CD4-positive, alpha-beta T cell treated with Interleukin-15 for 4 hours (primary cell): ENCODE measurements at places on chromosomes 13 and 19.

DNA sequence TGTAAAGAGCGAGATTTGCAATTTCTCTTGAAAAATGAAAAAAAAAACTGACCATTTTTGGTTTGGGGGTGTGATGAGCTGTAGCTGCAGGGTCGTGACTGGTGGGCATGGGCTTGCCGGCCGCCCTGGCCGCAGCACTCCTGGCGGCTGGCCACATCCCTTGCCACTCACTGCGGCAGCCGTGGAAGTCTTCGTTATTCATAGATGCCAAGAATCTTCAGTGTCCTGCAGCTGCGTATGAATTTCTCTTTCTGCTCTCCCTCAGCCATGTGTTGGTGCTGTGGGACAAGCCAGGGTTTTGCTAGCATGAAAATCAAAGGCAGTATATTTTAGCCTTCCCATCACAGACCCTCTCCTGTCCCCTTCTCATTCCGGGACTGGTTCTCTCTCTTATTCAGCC is 151.7 kb upstream of the TSHZ3 start:
- DNase-seq, result no peak

DNA sequence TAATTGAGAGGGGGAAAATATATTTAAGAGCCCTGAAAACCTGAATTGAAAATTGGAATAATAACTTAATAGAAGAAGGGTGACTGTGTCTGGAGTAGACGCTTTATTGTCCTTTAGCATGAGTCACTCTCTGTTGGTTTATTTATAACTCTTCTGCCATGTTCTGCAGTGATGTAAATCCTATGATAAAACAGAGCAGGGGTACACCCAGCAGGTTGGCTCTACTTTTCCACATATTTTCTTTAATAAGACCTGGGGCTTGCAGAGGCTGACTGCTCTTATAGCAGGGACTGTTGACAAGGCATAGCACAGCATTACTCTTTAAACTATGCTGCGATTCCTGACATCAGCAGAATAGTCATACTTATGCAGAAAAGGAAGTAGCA is 389.9 kb upstream of the PCDH9 start:
- no peak for DNase-seq

DNA sequence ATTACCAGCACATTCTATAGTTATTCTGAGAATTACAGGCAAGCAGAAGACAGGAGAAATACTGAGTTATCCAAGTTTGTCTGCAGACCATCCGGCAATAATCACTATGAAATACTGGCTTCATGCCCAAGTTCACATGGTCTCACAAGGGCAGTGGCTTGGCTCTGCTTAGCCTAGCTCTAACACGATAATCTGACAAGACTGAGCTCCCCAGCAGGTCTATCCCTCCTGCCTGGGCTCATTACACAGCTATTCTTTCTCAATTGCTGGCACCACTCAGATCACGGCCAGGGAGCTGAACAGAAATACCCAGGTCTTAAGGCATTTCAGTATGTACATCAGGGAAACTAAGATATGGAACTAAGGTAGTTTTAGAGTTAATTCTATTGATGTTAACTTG is 361.6 kb upstream of the PCDH20 start:
- DNase-seq, result no peak

DNA sequence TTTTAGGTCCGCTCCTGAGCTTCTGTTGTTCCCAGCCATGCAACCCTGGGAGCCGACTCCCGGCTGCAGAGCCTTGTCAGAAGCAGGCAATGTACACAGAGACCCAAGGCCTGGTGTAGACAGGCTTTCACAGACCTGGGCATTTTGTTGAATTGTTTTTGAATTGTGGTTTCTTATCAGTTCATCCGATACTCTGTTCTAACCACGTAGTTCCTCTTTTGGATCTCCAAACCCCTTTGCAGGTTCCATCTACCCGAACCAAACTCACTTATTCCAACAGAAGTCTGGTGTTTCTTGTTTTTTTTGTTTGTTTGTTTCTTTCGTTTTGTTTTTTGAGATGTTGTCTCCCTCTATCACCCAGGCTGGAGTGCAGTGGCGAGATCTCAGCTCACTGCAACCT is 6.3 kb upstream of the NLRP2 start:
- DNase-seq, result no peak

GRCh38 chr13:111882351-111882750 is 184.6 kb upstream of the SOX1 start:
- no peak for DNase-seq

- DNase-seq, result no peak
These were observed 136.6 kb downstream of the FRY start for GRCh38 chr13:32168131-32168530.

DNA sequence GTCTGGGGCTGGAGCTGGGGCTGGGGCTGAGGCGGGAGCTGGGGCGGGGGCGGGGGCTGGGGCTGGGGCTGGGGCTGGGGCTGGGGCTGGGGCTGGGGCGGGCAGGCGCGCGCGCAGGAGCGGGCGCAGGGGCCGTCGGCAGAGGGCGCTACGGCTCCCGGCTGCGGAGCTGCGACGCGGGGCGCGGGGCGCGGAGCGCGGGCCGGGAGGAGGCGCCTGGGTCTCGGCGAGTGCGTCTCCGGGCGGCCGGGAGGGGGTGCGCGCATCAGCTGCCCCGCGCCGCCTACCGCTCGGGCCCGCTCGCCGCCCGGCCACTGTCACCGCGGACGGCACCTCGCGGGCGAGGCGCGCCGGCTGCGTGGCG is 422 bp upstream of the MTUS2 start:
- peak; percentile 26 for DNase-seq

DNA sequence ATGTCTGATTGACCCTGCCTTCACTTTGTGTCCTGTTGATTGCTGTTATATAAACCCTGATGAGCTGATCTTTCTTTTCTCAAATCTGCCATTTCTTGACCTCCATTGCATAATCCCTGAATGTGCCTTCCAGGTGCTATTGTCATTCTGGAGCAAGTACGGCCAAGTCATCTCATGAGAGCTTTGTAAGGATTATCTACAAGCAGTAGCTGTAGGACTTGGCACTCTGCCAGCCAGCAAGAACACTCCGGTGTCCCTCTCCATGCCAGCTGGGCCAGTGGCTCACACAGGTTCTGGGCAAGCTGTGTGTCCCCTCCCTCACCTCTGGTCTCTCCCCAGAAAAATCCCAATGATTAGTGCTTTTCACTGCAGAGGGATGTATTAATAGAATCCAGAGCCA is 348.1 kb downstream of the FOXO1 start:
- DNase-seq, result no peak

DNA sequence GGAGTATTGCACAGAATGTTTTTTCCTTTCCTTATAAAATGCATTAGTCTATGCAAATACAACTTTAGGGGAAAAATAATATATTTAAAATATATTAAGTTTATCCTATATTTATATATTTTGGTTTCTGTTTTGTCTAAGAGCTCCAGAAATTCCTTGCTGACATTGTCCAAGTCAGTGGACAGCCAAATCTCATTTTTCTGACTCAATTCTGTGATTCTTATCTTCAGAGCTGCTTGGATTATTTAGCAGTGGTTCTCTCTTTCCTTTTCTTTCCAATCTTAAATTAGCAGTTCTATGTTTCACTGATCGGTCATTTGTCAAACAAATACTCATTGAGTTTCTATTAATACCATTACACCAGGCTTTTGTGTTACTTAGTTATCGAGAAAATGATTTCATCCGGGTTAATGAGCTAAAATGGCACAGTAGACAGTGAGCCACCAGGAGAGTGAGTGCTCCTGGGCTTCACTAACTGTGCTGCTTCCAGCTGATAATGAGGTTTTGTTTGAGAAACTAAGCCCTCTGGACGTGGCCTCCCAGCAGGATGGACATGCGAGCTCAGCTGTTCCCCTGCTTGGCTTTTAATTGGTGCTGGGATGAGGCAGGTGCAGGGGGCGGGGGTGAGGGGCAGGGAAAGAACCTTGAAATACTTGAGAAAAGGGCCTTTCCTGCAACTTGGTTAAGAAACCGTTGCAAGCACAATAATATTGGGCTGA is 44.0 kb downstream of the ATP11A start:
- no peak for DNase-seq

- no peak for DNase-seq
These were observed 2.1 kb upstream of the MLNR start for GRCh38 chr13:49217962-49218492.

DNA sequence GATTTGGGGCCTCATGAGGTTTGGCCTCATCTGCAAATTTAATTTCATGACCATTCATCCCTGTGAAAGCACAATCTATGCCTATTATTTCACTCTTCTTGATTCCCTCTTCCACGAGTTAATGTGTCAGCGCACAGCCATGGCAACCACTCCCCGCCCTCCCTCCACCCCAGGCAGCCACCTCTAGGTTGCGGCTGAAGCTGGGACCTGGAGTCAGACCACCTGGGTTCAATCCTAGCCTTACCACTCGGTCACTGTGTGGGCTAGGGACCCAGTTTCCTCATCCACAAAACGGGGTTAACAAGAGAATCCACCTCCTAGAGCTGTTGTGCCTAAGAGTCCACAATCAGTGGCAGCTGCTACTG is 9.8 kb downstream of the CHST8 start:
- no peak for DNase-seq

- DNase-seq, result no peak
These were observed 348.2 kb downstream of the KCTD12 start for GRCh38 chr13:76538004-76538403.

GRCh38 chr13:70874636-70875035 is 766.4 kb upstream of the KLHL1 start:
- no peak for DNase-seq

DNA sequence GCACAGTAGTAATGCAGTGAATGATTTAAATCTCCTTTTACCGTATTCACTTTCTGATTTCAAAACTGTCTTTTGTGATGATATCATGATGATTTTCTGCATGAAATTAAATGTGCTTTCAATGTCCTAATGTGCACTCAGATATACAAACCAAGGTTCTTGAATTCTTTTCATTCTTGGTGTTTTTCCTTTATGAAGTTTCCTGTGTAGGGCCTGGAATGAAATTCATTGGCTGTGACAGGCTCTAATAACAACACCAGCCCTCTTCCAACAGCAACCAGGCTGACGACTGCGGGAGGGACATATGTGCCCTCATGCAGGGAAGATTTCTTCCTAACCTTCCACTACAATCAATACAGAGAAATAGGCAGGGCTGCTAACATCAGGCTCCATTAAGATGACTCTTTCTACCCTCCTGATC is 1052.0 kb downstream of the DIAPH3 start:
- no peak for DNase-seq

- no peak for DNase-seq
These were observed 26.8 kb downstream of the UBAC2 start for GRCh38 chr13:99227331-99227900.

DNA sequence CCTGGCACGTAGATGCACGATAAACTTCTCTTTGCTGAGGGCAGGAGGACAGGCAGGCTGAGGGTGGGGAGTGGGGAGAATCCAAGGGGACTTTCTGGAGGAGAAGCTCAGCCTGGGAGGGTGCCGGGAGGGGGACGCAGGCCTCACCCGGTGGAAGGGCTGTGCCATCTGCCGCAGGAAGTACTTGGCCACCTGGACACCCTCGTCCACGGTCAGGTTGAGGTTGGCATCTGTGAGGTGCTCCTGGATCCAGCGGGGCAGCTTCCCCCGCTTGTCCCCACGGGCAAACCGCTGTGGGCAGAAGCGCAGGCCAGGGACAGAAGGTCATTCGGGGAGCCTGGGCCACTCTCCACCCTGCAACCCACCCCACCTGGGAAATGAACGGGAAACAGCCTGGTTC is 11.5 kb downstream of the KLC3 start:
- no peak for DNase-seq

DNA sequence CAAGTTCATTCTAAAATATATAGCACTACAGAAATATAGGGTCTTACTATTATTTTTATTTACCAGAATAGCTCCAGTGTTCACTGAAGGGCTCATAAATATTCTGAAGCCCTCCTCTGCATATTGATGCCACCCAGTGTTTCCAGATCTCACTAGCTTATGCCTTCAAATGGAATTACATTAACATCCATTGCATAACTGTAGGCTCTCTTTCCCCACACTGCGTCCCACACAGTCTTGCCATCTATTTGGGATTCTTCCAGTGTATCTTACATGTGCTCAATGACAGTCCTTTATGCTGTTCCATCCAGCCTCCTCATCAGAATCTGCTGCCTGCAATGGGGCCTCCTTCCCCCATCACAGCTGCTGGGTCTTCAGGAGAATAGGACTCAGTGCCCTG is 137.2 kb downstream of the CYSLTR2 start:
- DNase-seq, result no peak

GRCh38 chr13:97359181-97360057 is 74.5 kb upstream of the RAP2A start:
- peak; percentile 68 for DNase-seq

- no peak for DNase-seq
These were observed 84.6 kb downstream of the CRYL1 start for GRCh38 chr13:20441056-20441455.

- no peak for DNase-seq
These were observed 41.2 kb upstream of the UBAC2 start for GRCh38 chr13:99159331-99160061.

- no peak for DNase-seq
These were observed 15.4 kb upstream of the CD22 start for GRCh38 chr19:35313587-35313986.

DNA sequence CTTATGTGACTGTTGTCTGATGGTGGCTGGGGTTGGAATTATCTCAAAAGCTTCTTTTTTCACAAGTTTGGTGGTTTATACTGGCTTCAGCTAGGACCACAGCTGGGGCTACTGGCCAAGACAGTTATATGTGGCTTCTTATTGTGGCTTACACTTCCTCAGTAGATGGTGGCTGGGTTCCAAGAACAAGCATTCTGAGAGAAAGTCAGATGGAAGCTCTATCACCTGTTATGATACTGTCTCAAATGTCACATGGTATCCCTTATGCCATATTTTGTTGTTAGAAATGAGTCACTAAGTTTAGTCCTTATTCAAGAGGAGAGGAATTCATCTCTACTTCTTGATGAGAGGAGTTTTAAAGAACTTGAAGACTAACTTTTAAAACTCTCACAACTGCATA is 41.6 kb downstream of the NDFIP2 start:
- peak; percentile 53 for DNase-seq

DNA sequence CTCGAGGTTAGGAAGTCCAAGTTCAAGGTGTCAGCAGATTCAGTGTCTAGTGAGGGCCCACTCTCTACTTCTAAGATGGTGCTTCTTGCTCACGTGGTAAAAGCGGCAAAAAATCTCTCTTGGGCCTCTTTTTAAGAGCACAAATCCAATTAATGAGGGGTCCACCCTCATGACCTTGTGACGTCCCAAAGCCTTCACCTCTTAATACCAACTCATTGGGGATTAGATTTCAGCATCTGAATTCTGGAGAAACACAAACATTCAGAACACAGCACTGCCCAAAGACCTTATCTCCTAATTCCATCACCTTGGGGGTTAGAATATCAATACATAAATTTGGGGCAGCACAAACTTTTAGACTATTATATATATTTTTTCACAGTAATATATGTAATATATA is 146.4 kb upstream of the GPC6 start:
- no peak for DNase-seq
